ENCODE measurements at places on chromosomes 11 and 22.

DNA sequence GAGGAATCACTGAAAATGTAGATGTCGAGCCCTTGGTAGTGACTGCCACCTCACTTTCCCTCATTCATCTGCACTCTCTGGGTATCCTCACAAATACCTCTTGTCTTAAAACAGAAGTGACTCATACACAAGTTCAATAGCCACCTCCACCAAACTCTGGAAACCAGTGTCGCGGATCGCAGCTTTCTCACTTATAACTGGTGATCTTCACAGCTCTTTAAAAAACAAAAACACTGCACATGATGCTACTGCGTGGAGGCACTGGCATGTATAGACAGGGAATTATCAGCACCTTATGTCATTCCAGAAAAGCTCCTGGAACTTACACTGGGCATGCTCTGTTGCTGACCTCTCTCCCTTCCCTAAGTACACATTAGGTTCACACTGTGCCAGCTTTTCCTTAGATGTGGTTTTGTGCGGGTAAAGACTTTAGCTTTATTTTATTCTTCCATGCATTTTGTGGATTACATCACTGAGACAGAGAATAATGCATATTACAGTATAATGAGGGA is 425.5 kb upstream of the CADM1 start:
- DNase-seq: no peak

GRCh38 chr11:28860893-28861292 is 752.7 kb downstream of the METTL15 start:
- no peak for DNase-seq

GRCh38 chr11:107821199-107821927 is 37.2 kb downstream of the SLC35F2 start:
- no peak for DNase-seq

- DNase-seq: no peak
Measured at GRCh38 chr22:43473031-43473430, 61.2 kb downstream of the MPPED1 start.

DNA sequence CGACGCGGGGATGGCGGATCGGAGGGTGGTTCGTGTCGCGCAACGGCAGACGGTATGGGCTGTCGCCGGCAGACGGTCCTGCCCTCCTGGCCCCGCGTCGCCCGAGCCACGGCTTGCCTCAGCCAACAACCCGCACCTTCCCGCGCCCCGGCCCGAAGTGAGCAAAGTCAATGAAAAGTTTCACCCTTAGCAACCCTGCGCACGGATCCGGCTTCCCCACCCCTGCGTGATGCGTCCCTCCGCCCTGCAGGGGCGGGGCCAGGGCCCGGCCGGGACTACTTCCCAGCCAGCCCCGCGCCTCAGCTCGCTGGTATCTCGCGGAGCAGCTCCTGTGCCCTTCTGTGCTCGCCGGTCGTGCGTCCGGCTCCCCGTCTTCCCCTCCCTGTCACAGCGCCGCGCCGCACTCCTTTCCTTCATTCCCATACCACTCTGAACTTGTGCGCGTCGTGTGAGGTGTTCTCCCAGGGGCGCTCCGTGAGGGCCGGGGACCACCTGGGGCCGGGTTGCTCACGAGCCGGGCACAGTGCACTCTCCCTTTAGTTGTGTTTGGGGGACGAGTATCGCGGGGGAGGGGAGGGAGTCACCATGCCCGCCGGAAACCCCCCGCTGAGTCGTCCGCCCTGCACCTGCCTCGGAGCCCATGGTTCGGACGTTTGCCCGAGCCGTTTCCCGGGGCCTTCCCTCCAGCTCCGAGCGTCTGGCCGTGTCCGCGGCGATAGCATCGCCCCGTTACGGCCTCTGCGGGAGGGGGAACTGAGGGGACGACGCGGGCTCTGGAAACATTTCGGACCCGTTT is at the start of gene TOB2:
TSS of gene TOB2 (minus strand) at position 163 of the 796 bp plus-strand sequence. CDS start 9,456 bp downstream, outside the sequence.
- DNase-seq: peak; percentile 95

DNA sequence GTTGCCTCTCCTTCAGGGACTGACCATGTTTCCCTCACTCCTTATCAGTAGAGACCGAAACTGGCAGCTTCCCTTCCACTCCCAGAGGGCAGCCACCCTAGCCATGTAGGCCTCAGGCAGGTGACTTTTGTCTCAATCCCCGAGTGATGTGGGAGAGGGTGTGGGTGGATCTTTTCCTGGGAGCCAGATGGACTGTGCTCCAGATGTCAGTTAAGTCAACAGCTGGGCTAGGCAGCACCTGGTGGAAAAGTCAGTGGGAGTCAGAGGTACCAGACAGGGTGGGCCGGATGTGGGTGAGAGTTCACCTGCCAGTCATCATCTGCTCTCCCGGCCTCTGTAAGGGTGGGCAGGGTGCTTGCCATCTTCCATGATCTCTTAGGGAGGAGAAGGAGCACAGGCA is 1.9 kb downstream of the BANF1 start:
- no peak for DNase-seq

GRCh38 chr22:37917874-37918548 is 11.9 kb downstream of the MICALL1 start:
- DNase-seq: no peak

- DNase-seq: no peak
Measured at GRCh38 chr11:120130176-120130980, 7.5 kb downstream of the TRIM29 start.

- DNase-seq: no peak
Measured at GRCh38 chr11:127709960-127710359, 709.4 kb upstream of the KIRREL3 start.

DNA sequence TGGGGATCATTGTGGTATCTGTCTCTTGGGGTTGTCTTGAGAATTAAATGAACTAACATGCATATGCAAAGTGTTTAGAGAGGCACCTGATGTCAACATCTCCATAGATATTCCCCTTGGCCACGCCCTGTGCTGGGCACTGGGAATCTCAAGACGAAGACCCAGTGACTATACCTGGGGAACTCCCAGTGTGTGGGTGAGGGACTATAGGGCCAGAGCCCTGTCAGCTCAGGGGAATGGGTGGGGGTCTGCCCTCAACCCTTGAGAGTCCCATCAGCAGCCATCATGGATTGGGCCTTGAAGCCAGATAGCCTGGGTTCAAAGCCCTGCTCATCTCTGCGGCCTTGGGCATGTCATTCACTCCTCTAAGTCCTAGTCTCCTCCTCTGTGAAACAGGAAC is 21.6 kb upstream of the LMO1 start:
- DNase-seq: no peak

DNA sequence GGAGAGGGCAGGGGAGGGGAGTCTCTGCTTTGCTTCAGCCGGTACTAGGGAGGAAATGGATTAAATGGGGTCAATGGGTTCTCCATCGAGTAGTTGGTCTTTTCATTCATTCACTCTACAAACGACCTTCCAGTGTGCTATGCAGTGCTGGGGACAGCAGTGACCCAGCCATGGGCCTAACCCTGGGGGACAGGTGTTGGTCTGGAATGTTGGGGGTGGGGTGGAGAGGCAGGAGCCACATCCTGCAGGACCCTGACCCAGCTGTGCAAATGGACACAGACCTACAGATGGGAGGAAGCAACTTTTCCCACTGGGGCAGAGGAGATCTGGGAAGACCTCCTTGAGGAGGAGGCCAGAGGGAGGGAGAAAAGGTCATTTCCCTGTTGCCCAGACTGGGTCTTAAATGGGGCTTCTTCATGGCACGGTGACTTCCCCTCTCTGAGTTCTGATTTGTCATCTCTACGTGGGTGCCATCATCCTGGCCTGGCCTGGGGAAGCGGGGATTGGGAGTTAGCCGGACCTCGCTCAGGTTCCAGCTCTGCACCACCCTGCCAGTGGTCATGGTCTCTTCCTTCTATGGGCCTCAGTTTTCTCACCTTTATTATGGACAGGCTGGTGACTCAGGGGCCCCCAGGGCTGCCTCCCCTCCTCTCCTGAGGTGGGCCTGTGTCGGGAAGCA is 2.0 kb downstream of the CYTH4 start:
- no peak for DNase-seq

GRCh38 chr11:76597533-76598425 is 72.8 kb downstream of the LRRC32 start:
- no peak for DNase-seq

DNA sequence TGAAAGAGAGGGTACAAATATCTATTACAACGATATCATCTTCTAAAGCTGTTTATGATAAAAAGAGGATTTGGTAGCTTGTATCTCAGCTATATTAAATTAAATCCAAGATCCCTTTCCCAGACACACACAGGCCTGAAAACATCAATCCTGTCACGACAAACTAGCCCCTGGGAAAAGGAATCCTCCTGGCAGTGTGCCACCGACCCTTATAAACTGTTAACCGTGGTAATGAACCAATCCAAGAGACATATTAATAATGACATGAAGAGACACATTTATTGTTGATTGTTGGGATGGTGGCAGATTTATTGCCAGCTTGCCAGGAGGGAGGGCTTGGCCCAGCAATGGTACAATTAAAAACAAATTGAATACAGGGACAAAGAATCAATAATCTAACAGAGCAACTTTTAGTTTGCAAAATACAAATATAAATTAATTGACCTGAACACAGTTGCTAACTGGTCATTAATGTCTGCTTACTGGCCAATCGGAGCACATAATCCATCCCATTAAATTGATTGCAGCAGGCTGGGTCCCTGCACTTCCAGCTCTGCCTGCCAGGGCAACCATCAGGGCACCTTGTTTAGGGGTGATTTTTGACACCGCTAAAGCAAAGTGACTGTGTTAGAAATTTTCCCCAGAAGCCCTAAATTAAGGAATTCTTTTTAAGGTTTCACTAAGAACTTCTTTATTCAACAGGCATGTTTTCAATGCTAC is 887.6 kb downstream of the OPCML start:
- no peak for DNase-seq

- no peak for DNase-seq
Measured at GRCh38 chr11:111819161-111819828, 52.1 kb downstream of the ALG9 start.

DNA sequence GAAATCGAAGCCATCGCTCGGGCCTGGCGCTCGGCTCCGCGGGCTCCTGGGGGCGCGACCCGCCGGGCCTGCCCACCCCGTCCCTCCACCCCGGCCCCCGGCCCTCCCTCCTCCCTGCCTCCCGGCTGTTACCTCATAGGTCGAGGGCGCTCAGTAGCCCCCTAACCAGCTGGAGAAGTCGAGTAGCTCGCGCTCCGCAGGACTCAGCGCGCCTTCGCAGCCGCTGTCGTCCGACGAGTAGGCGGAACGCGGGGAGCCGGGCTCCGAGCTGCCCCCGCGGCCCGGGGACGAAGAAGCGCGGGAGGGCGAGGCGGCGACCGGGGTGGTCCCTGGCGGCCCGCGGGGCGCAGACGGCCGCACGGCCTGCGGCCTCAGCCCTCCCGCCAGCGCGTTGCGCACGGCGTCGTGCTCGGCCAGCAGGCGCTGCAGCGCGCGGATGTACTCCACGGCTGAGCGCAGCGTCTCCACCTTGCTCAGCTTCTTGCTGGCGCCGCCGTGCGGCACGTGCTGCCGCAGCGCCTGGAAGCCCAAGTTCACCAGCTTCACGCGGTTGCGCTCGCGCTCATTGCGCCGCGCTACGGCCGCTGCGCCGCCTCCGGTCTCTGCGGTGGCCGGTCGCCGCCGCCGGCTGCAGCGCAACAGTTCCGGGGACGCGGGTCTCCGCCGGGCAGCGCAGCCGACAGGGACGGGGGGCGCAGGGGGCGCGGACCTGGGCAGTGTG is 627 bp downstream of the ASCL2 start:
- peak; percentile 63 for DNase-seq

DNA sequence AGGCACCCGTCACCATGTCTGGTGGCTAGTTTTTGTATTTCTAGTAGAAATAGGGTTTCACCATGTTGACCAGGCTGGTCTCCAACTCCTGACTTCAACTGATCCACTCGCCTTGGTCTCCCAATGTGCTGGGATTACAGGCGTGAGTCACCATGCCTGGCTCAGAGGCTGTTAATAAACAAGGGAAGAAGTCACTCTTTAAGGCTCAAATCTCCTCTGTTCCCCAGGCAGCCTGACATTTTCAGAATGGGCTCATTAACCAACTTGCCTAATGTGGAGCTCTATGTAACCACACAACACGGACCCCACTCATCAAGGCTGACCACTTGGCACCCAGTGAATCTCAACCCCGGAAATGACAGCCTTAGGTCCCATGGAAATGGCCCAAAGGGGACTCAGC is 24.1 kb downstream of the APOL3 start:
- no peak for DNase-seq

DNA sequence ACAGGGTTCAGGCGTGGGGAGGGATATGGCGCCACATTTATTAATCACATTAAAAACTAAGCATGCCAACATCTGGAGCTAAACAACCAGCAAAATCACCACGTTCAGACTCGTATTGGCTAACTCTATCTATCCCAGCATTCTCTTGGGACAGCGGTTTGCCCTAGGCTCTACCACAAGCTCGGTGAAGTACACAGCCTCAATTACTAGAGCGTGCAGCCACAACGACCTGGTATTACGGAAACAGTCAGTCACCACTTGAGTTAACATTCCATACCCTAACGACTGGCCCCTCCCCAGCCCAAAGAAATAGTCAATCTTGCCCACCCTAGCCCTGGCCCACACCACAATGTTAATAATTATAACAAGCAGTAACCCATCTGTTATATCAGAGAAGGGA is 32.1 kb downstream of the APOL5 start:
- DNase-seq: no peak

- peak; percentile 63 for DNase-seq
Measured at GRCh38 chr11:10930972-10931760, 73.3 kb upstream of the ZBED5 start.

DNA sequence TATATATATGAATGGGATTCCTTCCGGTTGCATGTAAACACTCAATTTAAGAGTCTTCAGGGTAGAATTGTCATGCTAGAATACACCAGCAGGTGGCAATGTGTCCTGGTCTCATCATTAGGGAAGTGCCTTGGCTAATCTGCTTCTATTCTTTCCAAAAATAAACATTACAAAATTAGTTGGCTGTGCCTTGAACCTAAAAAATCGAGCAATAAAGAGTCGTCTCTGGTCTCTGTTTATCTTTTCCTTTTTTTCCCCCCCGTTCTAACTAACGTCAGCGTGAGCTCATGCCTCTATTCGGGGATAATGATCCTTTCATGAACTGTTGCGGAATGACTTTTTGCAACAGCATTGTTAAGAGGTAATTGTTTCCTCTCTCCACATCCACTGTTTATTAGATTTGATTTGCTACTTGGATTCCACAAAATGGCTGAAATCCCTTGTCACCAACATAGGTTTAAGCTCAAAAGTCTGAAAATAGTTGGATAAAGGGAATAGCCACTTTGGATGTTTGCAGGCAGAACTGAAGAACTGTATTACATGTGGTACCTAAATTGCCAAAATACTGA is 1.2 kb upstream of the ARHGEF12 start:
- peak; percentile 61 for DNase-seq

GRCh38 chr11:125022551-125022950 is 40.6 kb upstream of the SLC37A2 start:
- DNase-seq: no peak

GRCh38 chr11:121763526-121763925 is 310.8 kb upstream of the SORL1-AS1 start:
- DNase-seq: no peak

DNA sequence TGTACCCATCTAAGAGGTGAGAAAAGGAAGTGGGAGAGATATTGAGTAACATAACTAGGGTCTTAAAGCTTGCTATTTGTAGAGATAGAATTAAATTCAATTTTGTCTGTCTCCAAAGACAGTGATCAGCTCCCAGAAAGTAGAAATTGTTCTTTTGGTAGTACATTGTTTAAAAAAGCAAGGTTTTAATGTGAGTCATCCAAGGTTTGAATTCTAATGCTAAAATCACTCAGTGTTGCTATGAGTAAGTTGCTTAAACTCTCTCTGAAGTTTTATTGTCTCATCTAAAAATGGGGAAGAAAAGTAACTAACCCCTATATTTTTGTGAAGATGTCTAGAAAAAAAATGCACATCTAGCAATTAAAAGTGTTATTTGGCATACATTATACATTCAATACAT is 1004.5 kb upstream of the CCDC90B start:
- DNase-seq: no peak

GRCh38 chr22:33844273-33844672 is 76.0 kb downstream of the LARGE1 start:
- DNase-seq: no peak
